ENCODE measurements at places on chromosomes 3 and 15. TPM values are rescaled to one million over a fixed set of nuclear protein-coding genes. Genes with fewer than 3 reads are reported as not detected.

The LSAMP gene
- not detected for total RNA-seq

The SRGAP3 gene
- total RNA-seq: 14.9 TPM

GRCh38 chr3:42228796-42229195 is 37.2 kb downstream of the CCK start:
- peak; percentile 35 for DNase-seq
- H3K4me1 ChIP-seq: peaks cover 9% of the 10 kb centered on the region
- no peak overlapping the region for H3K4me3 ChIP-seq
- peaks cover 7% of the 10 kb centered on the region for H3K36me3 ChIP-seq
- no peak overlapping the region for H3K27ac ChIP-seq

DNA sequence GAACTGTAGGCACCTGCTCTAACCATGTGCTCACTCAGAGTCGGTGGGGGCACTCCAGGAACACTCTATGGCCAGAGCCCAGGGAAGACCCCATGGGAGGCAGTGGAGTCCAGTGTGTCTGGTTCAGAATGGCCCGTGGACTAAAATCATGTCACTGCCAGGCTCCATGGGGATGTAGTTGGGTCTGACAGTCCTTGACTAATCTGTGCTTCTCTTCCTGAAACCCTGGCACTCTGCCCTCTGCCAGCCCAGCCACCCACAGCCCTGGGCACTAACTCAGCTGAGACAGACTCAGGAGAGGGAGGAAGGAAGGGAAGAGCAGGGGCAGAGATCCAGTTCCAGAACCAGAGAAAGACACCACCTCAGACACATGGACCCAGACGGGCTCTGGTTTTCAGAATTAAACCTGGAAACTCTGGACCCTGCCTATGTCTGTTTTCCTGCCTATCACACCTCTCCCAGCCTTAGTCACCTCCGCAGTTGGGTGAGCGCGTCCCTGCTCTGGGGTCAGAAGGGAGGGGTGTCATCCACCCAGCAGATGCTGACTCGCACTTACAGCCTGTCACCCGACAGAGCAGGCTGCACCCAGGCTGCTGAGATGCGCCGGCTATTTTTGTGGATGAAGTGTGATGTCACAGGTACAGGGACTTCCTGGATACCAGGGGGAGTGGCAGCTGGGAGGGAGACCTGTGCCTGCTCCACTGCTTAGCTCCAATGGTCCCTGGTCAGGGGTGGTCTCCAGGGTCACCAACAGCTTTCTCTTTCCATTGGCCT is 56.8 kb upstream of the INSYN1 start:
- no peak overlapping the region for H3K4me3 ChIP-seq
- no peak overlapping the region for H3K27ac ChIP-seq
- H3K36me3 ChIP-seq: no peaks in the 10 kb centered on the region
- DNase-seq: no peak

GRCh38 chr15:100211855-100212850 is 129.6 kb downstream of the ADAMTS17 start:
- no peak overlapping the region for H3K4me3 ChIP-seq
- no peak for DNase-seq
- no peaks in the 10 kb centered on the region for H3K4me1 ChIP-seq

GRCh38 chr3:71006810-71007785 is 576.4 kb downstream of the FOXP1 start:
- DNase-seq: no peak
- H3K27ac ChIP-seq: no peak overlapping the region
- no peaks in the 10 kb centered on the region for H3K27me3 ChIP-seq
- H3K4me1 ChIP-seq: peaks cover 12% of the 10 kb centered on the region
- H3K4me3 ChIP-seq: no peak overlapping the region

DNA sequence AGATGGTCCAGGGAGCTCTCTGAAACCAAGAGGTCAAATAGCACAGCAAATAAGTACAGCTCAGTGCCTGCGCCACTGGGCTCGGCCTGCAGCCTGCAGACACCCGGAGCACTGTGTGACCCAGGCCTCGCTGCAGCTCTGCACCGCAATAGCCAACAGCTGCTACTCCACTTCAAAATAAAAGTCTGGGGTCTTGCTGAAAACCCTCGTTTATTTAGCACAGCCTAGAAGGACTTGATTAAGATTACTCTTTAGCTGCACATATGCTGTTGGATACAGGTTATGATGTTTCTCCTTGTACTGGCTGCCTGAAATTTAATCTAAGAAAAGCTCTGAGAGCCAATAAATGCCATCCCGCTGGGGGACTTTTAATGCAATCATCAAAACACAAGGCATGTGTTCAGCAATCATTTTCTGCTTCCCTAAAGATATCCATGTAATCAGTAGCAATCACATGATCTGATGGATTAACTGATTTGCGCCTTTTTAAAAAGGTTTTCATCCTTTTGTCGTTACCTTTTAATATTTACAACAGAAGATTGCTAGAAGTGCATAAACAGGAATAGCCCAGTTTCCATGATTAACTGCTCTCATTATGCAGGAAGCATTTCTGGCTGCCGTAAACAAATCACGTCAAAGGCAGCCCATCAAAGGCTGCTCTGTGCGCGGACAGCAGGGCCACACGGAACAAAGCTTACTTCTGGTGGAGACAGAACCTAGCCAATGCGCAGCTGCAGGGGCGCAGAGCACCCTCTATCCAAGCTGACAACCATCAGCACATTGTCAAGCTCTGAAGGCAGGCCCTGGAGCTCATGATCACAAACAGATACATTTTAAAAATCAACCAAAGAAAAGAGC is 58.8 kb downstream of the CLASP2 start:
- peak overlapping the region; percentile 68 for H3K27ac ChIP-seq
- DNase-seq: peak; percentile 63
- H3K27me3 ChIP-seq: no peaks in the 10 kb centered on the region
- H3K4me1 ChIP-seq: peaks cover 8% of the 10 kb centered on the region
- peak overlapping the region; percentile 41 for H3K4me3 ChIP-seq

Measured in natural killer cell (primary cell).